ENCODE measurements at places on chromosomes 4 and X.

DNA sequence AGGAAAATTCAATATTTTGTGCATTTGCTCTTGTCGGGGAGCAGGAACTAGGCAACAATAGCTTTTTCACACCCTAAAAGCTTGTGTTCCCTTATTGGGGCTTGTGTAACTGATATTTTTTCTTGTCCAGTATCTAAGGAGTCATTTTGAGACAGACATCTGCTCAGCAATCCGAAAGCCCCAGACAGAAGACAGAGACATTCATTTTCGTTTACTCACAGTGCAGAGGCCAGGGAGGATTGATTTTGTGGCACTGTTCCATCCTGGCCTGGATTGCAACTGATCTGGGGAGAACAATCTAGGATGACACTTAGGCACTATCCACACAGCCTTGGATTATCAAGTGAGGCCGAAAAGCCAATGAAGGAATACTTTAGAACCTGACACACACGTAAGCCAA, 27.4 kb upstream of the PLAC1 start:
- DNase-seq, result no peak

GRCh38 chr4:1294424-1294823, 4.7 kb downstream of the MAEA start:
- no peak for DNase-seq

DNA sequence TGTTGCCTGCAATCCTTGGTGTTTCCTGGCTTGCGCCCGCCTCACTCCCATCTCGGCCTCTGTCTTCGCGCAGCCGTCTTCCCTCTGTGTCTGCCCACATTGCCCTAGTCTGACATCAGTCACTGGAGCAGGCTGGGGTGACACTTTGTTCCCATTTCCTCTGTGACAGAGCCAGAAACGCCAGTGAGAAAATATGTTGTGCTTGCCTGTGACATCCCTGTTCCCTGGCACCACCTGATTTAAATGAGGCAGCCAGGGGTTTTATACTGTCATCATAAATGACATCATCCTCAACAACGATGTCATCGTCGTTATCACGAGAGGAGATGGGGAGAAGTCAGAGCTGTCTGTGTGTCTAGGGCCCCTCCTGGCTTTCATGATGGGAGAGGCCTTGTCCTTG, 29.1 kb downstream of the ZNF185 start:
- DNase-seq, result no peak

DNA sequence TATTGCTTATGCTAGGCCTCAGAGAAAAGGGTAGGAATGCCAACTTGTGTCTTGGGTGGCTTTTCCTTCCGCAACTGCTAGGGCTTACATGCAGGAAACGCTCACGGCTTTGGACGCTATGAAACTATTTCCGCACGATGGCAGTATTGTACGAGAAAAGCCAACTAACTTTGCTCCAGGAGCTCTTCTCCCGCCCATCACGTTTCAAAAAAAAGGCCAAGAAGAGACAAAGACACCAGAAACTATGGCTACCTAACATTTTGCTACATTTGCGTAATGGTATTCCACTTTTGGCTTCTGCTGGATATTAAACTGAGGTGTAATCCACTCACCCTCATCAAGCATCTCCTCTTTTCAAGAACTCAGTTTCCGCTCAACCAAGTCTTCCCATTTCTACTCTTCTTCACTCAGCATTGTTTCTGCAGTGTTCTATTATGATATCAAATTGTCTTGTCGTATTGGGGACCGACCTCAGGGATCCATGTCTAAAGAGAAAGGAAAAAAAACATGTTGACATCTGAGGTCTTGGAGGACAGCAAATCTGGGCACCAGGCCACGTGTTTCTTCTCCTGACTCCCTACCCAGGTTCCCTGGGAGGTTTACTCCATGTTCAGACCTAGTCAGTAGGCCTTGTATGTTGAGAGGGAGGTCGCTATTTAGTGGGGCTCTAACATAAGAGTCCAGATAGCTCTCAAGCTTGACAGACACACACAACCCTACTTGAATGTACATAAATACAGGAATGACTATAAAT, 239.4 kb upstream of the STK26 start:
- DNase-seq, result no peak

DNA sequence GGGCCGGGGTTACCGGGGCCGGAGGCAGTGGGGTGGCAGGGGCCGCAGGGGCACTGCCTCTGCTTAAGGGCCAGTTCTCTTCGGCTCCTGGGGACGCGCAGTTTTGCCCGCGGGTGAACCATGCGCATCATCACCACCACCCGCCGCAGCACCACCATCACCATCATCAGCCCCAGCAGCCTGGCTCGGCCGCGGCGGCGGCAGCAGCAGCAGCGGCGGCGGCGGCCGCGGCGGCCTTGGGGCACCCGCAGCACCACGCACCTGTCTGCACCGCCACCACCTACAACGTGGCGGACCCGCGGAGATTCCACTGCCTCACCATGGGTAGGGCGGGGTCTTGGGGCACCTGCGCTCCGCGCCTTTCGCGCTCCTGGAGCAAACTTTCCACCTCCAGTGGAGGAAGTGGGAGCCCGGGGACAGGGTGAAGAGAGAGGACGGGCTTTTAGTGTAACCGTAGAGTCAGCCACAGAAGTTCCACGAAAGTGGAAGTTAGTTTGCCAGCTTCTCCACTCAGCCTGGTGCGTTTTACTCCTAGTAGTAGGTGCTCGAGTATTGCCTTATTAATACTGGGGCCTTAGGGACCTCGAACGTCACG, 729 bp downstream of the GSX2 start:
- DNase-seq, result no peak

DNA sequence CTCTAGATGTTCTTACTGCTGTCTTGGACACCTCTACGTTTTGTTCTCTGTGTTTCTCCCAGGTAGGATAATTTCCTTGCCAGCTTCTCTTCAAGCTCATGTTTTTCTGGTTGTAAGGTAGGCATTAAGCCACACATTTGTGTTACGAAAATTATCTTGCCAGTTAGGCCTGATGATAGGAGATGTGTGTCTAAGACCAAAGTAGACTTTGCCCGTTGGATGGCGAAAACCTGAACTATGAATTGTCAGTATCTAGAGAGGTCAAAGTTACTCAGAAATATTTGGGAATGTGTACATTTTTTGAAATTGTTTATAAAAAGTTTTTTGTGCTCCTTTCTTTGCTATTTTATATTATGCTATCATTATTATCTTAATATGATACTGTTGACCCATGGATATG, 72.8 kb downstream of the FHIP1A start:
- DNase-seq, result no peak

DNA sequence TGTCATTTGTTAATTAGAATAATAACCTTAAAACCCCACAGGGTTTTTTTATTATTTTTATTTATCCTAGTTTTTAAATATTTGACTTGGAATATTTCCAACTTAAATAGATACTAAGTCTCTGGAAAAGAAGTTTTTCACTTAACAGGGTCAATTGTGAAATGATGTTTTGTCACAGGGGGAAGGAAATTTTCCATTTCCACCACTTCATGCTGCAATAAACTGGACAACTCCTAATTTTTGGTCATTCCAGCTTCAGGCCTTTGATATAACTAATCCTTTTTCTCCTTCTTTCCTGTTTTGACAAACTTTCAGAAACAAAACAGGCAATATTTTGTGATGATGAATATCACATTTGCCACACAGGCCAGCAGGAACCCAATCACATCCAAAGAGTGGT, 45.3 kb downstream of the UGT2B10 start:
- no peak for DNase-seq

DNA sequence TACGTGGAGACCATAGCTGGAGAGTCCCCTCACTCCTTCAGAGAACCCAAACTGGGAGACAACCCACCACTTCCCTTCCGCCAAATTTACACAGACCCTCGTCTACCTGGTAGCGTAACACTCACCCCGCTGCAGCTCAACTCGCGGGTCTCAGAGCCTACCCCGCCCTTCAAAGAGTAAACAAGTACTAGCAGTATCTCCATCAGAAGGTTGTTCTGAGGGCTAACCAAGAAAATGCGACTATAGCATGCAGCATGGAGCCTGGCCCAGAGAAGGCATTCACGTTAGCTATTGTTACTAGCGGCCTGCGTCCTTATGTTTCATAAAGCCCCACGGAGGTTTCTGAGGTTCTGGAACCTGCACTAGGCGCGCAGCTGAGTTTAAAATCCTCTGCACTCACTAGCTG, 531 bp upstream of the MANBA start:
- no peak for DNase-seq

- no peak for DNase-seq
These were observed 18.0 kb downstream of the RPS6KA3 start for GRCh38 chrX:20248592-20249192.

Data from CD8-positive, alpha-beta memory T cell (primary cell).